ENCODE measurements at places on chromosomes 7 and 10.

DNA sequence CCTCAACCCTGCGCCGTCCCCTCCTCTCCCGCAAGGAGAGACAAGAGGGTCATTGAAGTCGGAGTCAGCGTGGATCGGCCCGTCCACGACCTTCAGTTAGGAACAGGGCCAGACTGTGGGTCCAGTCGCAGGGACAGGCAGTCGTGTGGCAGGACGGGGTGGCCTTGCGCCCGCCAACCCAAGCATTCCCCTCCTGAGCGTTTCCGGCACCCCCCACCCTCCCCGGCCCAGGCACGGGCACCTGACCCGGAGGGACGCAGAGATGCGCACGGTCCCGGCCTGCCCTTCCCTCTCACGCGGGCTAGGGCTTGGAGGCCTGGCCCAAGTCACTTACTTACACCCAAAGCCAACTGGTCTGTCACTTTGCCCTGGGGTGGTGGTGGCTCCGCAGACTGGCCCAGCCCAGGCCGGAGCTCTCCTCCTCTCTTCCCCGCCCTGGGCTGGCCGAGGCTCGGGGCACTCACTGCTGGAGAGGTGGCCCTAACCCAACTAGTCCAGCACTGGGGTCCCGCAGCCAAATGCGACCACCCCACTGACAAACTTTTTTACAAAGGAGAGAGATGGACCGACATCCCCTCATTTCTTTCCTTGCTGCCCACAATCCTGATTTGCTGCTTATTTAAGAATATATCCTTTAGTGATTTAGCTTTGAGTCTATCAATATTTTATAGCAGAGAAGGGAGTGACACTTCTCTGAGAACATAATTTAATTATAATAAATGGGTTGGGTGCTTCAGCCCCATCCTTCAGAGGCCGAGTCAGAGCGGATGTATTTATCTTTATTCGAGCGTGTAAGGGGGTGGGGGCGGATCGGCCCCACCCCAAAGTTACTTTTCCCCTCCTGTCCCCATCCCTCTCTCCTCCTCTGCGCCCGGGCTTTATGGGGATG, 1.2 kb upstream of the UNCX start:
- no peak for DNase-seq

DNA sequence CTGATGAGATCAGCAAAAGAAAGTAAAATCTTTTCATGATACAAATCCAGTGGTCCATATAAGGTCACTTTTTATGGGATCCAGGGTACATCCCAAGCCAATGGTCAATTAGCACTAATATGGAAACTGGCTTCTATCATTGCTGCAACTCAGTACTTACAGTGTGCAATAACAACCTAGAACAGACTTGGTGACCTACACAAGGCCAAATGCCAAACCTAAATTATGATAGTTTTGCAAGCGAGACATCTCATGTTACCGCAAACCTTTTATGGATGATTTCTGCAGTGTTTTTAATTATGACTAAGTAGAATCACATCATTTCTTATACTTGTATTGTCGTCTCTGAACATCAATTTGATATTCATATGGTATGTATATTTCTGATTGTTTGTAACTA, 583.5 kb upstream of the SEMA3D start:
- no peak for DNase-seq

GRCh38 chr7:92641921-92642511, 51.8 kb upstream of the FAM133B start:
- peak; percentile 81 for DNase-seq

- no peak for DNase-seq
Observed at GRCh38 chr10:96622013-96622787, 35.4 kb upstream of the TM9SF3 start.

DNA sequence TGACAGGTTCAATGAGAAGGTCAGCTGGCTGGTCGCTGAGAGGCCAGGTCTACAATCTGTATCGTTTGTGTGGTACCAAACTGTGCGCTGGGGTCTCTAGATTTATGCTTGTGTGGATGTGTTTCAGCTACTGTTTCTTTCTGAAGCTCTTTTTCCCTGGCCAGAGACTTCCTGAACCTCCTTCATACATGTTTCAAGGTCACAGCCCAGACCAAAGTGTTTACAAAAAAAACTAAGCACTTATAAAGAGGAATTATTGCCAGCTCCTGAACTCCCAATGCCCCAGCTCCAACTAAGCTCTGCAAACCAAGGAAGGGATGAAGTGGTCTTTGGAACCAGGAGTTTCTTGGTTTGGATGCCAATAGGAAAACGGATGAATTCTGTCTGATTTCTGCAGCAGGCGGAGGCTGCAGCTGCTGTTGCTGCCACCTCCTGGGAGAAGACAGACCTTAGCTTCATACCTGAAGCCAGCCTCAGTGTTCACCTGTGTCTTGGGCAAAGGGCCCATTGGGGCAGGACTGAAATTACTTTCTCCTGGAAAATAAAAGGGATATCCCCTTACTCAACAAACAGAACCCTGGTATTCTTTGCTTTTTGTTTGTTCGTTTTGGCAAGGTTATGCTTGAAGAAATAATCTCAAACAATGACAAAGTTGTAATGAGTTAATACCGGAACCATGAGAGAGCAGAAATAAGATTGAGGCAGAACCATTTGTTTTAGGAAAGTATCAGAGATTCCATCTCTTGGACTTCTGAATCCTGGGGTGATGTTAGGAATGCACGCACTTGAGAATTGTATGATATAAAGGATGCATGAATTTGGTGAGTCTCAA, 24.6 kb upstream of the MKLN1 start:
- DNase-seq: no peak

- no peak for DNase-seq
Observed at GRCh38 chr7:155222573-155222972, 75.1 kb upstream of the INSIG1 start.

DNA sequence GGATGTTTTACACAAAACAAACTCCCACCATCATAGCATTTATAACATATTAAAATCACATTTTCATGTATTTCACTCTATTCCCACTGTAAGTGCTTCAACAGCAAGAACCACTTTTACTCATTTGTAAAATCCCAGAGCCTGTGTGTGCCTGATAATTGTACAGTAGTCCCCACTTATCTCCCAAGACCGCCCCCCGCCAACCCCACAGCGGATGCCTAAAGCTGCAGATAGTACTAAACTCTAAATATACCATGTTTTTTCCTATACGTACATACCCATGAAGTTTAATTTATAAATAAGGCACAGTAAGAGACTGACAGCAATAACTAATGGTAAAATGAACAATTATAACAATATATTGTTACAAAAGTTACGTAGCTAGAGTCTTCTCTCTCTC, 33.5 kb downstream of the EZH2 start:
- no peak for DNase-seq

- no peak for DNase-seq
Observed at GRCh38 chr7:110502888-110503465, 588.0 kb upstream of the LRRN3 start.

GRCh38 chr7:69906283-69906995, 308.2 kb downstream of the AUTS2 start:
- peak; percentile 10 for DNase-seq

DNA sequence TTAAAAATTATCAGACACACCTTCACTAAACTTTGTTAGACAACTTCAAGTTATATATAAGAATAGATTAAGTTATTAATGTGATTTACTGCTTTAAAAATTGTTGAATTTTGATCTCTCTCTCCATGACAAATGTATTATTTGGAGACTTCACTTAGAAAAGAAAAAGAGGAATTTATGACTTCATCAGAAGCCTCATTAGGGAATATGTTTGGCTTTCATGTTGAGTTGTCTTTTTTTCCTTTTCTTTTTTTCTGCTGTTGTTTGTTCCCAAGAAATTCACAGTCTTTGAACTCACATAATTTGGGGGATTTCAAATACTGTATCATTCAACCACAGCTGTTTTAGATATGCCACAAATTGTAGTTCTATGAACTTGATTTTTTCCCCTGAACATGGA, 149.5 kb downstream of the PPP1R9A start:
- no peak for DNase-seq

GRCh38 chr10:118442032-118442431, 99.9 kb upstream of the FAM204A start:
- DNase-seq: no peak

DNA sequence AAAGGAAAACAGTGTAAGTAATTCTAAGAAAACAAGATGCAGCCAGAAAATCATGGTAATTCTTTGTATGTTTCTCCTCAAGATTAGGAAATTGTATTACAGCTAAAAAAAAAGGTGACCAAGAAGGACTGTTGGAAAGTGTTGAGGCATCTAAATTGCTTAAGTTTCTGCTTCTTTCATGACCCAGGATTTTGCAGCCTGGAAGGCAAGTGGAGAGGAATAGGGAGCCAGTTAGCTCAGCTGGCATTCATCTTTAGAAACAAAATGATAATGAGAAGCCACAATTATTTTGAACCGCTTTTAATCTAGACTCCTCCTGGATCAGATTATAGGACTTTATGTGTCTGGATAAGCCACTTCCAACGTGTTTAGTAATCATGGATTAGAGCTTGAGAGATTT, 56.8 kb upstream of the TMEM229A start:
- DNase-seq: no peak

DNA sequence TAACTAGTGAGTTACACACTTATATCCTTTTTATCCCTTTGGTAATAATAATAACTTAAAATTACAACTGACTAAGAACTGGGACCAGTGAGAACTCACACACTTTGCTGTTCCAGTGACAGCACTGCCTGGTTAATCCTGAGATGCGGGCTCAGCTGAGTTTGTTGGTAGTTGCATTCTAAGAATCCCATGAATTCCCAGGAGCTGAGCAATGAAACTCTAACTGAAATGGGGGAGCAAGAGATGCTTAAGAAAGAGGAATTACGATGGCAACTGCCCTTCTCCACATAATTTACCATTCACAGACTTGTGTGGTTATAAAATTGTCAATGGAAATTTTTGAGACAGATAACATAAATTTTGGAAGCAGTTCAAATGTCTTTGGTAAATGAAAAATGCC, 659.4 kb downstream of the MAGI2 start:
- no peak for DNase-seq

DNA sequence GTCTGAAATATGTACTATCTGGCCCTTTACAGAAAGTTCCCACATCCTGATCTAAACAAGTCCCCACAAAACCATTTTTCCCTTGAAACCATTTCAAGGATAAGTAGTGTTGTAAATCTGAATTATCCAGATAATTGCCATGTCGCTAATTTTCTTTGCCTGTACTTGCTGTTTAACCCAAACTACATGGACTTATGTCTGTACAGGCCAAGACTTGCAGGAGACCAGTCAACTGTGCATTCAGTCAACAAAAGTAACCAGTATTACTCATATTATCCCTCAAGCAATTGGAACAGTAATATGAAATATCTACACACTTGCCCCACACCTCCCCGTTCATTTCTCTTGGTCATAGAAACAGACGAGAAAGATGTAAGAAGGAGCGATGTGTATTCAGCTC, 347.8 kb upstream of the NFE2L3 start:
- no peak for DNase-seq

DNA sequence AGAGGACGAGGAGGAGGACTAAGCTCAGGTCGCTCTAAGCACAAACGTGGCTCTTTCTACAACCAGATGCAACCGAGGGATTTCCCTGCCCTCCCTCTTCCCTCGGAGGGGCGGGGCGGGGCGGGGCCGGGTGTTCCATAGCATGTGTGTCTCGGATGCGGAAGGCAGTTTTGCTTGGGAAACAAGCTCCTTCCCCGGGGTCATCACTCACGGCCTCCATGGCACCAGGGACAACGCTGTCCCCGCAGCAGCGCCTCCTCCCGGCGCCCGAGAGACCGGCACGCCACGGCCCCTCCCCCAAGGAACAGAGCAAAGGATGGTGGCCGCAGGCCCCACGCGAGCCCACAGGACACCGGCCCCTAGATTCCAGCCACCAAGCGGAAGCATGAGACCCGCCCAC, 110.5 kb downstream of the PAXIP1 start:
- DNase-seq: no peak

- DNase-seq: no peak
Observed at GRCh38 chr10:28711776-28712175, 34.5 kb downstream of the BAMBI start.

DNA sequence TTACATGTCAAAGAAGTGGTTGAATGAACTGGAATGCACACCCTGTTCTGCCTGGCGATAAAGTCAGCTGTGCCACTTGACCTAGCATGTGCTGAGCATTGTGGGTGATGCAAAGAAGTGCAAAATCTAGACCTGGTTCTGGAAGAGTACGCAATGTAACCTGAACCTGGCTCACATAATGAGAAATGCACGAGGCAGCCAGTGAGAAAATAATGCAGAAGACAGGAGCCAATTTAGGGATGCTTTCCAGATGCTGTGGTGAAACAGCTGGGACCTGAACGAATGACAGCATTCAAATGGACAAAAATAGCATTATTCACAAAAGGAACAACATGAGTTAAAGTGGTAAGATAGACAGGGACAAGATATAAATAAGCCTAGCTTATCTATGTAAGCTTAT, 402.6 kb downstream of the SORCS1 start:
- DNase-seq: no peak

DNA sequence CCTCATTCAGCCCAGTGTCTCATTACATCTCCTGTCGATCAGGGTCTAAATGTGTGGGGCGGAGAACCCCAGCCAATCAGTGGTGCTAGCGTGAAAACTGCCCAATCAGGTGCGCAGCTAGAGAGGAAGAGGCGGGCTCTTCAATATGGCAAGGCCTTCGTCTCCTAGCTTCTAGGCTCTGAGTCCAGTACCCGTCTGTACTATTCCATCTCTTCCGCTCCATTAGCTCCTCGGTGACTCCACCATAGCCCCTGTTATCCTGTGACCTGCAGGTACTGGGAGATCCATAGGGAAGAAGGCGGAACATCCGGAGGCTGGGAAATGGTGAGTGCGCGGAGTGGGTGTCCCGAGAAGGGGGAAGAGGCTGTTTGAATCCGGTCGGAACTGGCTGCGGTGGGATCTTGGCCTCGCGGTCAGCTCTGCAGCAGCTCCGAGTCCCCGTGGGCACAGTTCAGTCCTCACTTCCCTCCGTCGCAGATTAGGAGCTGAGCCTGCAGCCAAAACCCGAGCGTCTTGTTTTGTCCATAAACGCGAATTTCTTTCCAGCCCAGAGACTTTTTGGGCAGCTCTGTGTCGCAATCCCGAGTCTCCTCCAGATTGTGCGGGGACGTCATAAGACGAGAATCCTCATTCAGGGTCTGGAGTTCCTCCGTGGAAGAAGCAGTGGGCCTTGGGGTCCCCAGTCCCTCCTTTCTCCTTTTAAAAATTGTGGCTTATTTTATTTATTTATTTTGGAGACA, at the start of gene ZNF727:
Gene ZNF727 (plus strand): TSS at position 134 of the 740 bp plus-strand sequence. CDS start 188 bp downstream, at position 322.
- peak; percentile 35 for DNase-seq
